ENCODE measurements at places on chromosomes 6 and 20. TPM values are rescaled to one million over a fixed set of nuclear protein-coding genes. Genes with fewer than 3 reads are reported as not detected.

The ARMC12 gene
- not detected for total RNA-seq

The SLPI gene
- not detected for total RNA-seq

The ENTPD6 gene
- total RNA-seq = 30.8 TPM

The C4A gene
- 65.0 TPM for total RNA-seq

The MAP1LC3A gene
- 67.1 TPM for total RNA-seq
